ENCODE measurements at places on chromosomes 11 and 22.
A peak's percentile ranks its signal among the peaks of the same experiment; 100 is the strongest.

GRCh38 chr11:130611791-130612251, 163.4 kb downstream of the ADAMTS15 start:
- DNase-seq = no peak

- no peak for DNase-seq
These were observed 170.9 kb upstream of the NCAM1 start for GRCh38 chr11:112790286-112790685.

- DNase-seq = no peak
These were observed 60.5 kb downstream of the DDI1 start for GRCh38 chr11:104096900-104097299.

GRCh38 chr11:22688914-22689313, 22.5 kb downstream of the GAS2 start:
- DNase-seq = no peak

- DNase-seq = no peak
These were observed 34.2 kb downstream of the DDX10 start for GRCh38 chr11:108698844-108699642.

DNA sequence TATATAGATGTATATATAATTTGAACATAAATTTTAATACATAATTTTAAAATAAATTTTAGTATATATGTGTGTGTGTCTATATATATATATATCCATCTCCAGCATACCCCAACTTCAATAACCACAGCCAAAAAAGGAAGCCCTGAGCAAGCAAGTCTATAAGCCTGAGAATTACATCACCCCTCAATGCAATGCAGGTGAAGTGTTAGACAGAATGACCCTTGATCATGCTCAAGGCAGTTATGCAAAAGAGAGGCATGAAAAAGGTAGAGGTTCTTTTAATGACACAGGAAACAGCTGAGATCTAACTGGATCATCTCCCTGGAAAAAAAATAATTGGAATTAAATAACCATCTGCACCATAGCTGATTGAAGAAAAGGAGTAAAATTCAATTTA, 557.9 kb upstream of the ANO5 start:
- DNase-seq = no peak

- DNase-seq = no peak
These were observed 9.4 kb downstream of the A4GALT start for GRCh38 chr22:42711281-42711731.

DNA sequence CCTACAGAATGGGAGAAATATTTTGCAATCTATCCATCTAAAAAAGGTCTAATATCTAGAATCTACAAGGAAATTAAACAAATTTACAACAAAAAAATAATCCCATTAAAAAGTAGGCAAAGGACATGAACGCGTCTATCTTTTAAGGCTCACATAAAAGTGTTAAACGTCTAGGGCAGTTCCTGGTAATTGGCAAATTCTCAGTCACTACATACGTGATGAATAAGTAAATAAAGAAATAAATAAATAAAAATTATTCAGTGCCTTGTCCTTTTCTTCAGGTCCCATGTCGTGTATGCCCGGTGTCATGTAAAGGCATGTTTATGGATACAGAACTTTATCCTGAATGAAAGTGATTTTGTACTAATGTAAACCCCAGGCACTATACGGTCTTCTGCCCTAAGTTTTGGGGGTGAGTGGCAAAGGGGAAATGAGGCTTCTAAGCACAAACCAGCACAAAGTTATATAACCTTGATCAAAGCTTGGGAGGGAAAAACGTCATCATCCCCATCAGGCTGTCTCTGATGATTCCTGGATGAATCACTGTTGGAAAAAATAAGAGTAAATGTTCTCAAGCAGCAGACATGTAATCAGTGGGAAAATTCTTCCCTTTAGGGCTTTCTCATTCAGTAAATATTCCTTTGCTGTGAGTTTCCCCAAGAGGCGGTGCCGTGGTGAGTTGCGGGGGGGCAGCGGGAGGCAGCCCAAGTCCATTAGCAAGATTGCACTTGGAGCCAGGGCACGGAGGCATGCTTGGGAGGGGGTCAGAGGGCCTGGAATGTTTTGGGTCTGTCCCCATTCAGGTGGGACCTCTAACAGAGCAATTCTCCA, 30.4 kb upstream of the MICAL2 start:
- peak; percentile 34 for DNase-seq

- DNase-seq = no peak
These were observed 35.5 kb upstream of the TTC12 start for GRCh38 chr11:113278925-113279324.

- DNase-seq = no peak
These were observed 47.2 kb downstream of the LRRC32 start for GRCh38 chr11:76623171-76623883.

DNA sequence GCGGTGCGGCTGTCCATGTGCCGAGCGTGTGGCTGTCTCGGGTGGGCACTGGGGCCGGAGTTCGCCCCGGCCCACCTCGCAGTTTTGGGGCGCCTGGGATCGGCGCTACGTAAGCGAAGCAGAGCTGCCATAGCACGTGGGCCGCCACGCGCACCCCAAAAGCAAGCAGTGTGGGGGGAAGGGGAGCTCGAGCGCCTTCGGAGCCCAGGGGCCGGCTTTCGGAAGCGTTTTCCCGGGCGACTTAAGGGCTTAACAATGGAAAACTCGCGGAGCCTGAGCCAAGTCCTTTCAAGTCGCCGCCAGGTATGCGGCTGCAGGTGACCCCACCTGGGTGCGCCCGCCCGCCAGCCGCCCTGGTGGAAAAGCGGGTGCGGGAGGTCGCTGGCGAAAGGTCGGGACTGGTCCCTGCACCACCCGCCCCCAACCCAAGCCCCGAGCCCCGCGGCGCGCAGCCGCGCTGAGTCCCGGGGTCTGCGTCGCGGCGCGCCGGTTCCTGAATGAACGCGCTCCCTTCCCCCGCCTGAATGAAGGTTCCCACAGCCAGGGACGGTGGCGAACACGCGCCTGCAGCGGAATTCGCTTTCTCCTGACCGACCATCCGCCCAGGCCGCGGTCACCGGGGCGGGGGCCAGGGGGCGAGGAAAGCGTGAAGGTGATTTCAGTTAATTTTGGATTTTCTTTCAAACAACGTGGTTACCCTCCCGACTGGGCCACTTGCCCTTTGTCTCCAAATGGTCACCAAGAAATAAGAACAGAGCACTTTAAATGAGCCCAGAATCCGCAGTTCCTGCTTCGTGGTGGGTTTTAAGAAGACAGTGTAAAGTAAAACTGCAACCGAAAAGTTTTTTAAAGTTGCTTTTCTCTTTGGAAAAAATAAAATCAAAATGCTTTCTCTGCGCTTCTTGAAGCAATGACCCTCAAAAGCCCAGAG, 2.8 kb upstream of the CCND1 start:
- peak; percentile 79 for DNase-seq

- DNase-seq = no peak
These were observed 90.0 kb upstream of the NARS2 start for GRCh38 chr11:78664636-78665035.

DNA sequence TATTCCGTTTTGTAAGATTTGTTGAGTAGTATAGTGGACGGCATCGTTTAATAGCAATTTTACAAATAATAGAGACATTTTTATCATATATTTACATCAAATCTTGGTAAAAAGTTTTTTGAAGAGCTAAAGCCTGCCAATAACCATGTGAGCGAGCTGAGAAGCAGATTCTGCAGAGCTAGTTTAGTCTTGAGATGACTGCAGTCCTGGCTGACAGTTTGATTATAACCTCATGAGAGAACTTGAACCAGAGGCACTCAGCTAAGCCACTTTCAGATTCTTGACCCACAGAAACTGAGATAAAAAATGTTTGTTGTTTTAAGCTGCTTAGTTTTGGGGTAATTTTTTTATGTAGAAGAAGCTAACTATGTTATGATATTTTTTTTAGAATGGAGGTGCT, 78.9 kb downstream of the PDE3B start:
- DNase-seq = no peak

DNA sequence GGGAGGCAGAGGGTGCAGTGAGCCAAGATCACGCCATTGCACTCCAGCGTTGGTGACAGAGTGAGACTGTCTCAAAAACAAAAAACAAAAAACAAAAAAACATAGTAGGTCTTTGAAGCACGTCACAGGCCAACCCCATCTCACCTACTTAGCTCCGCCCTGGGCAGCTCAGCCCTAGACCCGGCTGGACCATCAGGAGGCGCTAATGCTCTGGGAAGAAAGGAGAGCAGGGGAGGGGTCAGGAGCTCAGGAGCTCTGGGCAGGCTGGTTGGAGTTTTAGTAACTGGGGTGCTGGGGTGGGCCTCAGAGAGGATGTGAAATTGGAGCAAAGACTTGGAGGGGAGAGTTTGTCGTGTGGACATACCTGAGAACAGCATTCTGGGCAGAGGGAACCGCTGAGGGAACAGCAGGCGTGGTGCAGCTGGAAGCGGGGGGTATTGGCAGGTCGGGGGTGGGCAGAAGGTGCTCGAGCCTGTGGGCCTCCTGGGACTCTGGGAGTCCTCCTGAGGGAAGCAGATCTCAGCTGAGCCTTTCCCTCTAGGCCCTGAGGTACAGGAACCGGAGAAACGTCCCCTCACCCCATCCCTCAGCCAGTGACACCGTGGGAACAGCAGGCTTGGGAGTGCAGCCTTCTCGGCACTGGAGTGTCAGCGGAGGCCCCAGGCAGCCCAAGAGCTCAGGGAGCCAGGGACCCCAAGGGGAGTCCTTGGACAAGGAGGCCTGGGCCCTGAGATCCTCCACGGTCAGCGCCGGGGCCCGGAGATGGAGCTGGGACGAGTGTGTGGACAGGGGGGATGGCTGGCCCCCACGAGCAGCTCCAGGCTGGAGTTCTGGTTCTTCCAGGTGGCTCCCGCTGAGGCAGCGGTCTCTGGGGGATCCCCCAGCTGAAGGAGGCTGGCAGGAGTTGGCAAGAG, 2.2 kb upstream of the RPS6KA4 start:
- DNase-seq = no peak

- DNase-seq = no peak
These were observed 19.1 kb downstream of the CD44 start for GRCh38 chr11:35157814-35158700.

GRCh38 chr11:65776196-65776595, 4.6 kb downstream of the AP5B1 start:
- no peak for DNase-seq

DNA sequence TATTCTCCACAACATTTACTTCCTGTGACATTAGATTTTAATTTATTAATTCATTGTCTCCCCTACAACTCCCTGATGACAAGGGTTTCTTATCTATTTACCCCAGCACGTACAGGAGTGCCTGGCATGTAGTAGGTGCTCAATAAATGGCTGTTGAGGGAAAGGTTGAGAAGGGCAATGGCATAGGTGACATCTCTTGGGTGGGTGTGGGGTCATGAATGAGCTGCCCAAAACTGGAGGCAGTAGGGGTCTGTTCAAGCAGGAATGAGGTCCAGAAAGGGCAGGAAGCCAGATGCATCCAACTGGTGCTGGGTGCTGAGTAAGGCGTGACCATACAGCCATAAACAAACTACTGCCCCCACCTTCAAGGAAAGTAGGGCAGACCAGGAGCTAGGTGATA, 2.8 kb downstream of the VWCE start:
- DNase-seq = no peak

DNA sequence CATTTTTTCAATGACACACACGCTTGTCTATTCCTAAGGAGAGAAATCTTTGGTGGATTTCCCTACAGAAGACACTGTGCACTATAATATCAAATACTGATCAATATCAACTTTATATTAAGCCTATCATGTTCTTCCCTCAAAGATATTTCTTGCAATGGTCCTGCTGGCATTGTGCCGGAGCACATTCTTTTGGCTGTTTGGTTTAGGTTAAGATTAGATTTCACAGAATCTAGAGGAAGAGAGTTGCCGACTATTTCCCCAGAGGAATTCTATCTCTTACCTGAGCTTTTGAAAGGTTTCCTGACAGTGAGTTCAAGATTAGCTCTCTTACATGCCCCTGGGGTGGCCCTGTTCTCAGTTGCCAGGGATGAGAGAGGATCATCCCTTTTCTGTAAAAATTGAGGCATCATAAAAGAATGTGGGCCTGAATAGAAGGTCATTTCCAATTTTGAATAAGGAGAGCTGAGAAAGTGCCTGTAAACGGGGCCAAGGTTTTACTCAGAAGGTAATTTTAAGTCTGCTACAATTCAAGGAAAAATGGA, 180.6 kb upstream of the ARHGAP20 start:
- DNase-seq = no peak

DNA sequence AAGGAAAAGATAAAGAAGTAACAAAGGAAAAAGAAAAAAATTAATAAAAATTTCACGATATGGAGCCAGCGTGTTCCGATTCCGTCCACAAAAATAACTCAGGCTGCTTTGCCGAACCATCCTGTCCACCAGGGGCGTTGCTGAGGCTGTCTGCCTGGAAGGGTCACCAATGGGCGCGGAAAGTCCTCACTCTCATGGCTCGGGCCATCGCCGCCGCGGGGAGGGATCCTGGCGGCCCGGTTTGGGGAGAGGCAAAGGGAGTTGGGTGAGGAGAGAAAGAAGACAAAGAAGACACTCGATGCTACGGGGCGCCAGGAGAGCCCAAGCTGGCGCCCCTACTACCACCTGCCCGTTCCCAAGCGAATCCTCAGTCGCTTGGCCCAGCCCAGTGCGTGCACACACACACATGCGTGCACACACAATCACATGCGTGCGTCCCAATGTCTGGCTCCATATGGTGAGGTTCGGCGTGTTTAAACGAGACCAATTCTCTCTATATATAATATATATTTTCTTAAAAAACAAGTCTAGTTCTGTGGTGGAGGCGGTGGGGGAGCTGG, 5.6 kb upstream of the PYGM start:
- no peak for DNase-seq

GRCh38 chr11:15720460-15720859, 605.7 kb downstream of the INSC start:
- no peak for DNase-seq

- peak; percentile 40 for DNase-seq
These were observed 12.1 kb upstream of the FCHSD2 start for GRCh38 chr11:73154178-73154577.

DNA sequence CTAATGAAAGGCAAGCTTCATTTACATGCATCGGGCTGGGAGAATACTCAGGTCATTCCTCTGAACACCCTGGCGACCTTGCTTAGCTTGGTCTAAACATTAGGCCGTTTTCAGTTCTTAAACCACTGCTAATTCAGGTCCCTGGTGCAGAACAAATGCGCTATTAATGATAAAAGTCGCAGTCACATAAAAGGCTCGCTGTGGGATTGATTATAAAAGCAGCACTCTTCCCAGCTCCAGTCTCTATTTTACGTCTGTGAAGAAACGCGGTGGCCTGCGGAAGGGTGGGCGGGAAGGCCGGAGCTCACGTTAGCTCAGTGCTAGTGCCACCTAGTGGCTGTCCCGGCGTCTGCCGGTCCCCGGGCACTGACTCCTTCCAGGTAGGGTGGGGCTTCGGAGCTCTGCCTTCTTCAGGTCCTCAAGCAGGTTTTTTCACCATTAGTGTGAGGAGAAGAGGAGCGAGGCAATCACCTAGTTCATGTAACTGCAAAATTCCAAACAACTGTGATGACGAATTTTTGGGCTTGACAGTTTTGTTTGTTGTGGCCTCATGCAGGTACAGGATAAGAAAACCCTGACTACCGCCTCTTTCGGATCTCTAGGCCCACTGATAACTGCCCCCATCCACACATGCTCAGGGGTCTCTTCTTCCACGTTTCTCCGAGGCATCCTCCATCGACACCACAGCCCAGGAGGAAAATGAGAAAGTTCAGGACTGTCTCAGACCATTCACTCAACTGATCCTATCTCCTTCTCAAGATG, 66.5 kb upstream of the CLMP start:
- DNase-seq = peak; percentile 70
